Activated T-helper 17 cell treated with anti-CD3 and anti-CD28 coated beads, Interleukin-2, amount 50 U/mL, for 72 hours (primary cell): ENCODE measurements at places on chromosomes 2 and 18. TPM values are rescaled to one million over a fixed set of nuclear protein-coding genes. Genes with fewer than 3 reads are reported as not detected.

DNA sequence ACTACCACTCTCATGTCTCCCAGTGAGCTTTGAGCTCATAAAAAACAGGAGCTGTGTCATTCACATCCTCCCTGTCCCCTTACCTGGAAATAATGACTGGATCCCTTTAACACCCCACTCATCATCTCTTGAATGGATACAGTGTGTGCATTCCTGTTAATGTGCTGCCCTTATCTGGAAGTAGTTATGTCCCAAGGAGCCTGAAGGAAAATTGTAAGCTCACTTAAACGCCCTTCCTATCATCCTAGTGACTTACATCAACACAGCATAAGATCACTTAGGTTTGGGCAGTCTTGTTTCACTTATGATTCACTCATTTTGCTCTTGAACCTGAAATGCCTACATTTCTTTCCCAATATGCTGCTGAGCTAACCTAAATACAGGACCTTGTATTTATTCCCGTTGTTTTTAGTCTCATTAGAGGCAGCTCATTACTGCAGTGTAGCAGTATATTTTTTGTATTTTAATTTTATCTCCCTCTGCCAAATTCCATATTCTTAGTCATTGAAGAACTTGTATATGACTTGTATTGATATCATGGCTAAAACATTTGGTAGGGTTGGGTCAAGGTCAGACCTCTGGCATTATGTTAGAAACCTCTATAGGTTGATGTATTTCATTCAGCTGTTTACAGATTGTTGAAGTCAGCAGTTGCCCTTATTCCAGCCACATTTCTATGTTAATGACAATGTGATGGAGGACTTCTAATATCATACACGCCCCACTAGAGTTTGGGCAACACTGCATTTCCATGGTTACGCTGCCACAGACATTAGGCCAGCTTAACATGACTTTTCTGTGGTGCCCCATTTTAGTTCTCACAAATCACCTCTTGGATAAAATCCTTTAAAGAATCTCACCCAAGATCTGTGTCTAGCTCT, 72.9 kb downstream of the PKP4 start:
- ATAC-seq: no peak

DNA sequence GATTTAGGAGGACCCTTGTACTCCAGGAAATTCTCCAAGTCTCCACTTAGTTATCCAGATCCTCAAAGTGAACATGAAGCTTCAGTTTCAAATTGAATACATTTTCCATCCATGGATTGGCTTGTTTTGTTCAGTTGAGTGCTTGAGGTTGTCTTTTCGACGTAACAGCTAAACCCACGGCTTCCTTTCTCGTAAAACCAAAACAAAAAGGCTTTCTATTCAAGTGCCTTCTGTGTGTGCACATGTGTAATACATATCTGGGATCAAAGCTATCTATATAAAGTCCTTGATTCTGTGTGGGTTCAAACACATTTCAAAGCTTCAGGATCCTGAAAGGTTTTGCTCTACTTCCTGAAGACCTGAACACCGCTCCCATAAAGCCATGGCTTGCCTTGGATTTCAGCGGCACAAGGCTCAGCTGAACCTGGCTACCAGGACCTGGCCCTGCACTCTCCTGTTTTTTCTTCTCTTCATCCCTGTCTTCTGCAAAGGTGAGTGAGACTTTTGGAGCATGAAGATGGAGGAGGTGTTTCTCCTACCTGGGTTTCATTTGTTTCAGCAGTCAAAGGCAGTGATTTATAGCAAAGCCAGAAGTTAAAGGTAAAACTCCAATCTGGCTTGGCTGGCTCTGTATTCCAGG, at the start of gene CTLA4:
TSS of gene CTLA4 (plus strand) at position 211 of the 640 bp plus-strand sequence. CDS start at position 383, 172 bp downstream.
- ATAC-seq: peak; percentile 40

DNA sequence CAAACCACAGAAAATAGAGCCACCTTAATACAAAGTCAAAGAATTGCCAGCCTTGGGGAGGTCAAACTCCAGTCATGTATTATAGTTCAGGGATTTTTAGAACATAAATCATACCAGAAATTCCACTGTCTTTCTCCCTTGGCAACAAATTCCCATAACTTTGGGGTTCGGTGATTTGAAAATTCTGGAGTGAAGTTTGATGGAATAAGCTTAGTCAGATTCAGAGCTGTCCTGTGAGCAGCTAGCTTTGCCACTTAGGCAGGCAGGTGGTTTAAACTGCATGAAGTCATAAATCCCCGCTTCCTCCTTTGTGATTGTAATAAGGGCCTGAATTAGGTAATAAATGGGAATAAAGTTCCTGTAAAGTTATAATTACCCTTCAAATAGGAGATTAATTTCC, 457.0 kb upstream of the HNMT start:
- no peak for ATAC-seq

- no peak for ATAC-seq
Measured at GRCh38 chr2:77954931-77955330, 432.8 kb upstream of the LRRTM4 start.

Gene WNT10A
- 49.8 TPM for total RNA-seq

Gene IL36RN
- not detected for total RNA-seq

Gene GYPC
- total RNA-seq: 115 TPM

GRCh38 chr2:60556175-60556574, 2.7 kb upstream of the BCL11A start:
- ATAC-seq: no peak
